ENCODE measurements at places on chromosomes 2 and 18.

DNA sequence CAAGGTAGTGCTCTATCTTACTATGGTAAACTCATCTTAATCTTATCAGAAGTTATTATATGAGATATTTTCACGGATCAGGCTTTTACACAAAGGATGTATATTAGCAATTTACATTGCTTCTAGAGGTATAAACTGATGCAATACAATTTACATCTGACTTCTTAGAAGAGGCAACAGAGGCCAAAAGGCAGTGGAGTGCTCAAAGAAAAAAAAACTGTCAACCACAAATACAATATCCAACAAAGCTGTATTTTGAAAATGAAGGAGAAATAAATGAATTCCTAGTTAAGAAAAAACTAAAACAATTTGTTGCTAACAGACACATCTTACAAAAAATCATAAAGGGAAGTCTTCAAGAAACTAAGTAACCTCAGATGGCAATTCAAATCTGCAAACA, 1031.5 kb upstream of the CNTNAP5 start:
- no peak for DNase-seq

DNA sequence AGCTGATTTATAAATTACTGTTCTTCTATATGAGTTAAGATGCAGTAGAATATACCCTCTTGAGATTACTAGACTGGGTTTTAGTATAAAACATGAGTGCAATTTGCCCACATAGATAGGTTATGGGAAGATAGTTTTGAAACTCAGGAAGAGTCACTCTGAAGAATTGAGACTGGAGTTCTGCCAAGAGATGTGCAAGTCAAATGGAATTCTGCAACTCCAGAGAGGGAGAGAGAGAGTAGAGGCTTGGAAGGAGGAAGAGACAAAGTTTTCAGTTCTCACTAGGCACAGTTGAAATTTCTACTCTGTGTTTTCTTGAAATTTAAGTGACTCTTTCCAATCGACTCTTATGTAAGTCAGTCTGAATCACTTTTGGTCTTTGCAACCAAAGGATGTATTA, 878.8 kb downstream of the TSN start:
- peak; percentile 88 for DNase-seq

DNA sequence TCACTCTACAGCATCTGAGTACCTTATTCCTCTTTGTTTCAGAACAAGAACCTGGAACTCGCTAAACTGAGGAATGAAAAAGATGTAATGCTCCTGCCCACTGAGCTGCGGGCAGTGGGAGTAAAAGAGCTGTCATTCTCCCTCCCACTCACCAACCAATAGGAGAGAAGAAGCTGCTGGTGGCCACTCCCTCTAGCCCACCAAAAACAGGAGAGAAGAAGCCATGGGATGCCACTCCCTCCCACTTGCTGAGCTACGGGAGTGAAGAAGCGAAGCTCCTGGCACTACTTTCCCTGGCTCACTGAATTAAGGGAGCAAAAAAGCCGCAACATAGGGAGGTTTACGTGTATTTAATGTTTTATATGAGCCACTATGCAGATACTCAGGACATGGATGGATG, 53.7 kb downstream of the RIT2 start:
- DNase-seq, result no peak

DNA sequence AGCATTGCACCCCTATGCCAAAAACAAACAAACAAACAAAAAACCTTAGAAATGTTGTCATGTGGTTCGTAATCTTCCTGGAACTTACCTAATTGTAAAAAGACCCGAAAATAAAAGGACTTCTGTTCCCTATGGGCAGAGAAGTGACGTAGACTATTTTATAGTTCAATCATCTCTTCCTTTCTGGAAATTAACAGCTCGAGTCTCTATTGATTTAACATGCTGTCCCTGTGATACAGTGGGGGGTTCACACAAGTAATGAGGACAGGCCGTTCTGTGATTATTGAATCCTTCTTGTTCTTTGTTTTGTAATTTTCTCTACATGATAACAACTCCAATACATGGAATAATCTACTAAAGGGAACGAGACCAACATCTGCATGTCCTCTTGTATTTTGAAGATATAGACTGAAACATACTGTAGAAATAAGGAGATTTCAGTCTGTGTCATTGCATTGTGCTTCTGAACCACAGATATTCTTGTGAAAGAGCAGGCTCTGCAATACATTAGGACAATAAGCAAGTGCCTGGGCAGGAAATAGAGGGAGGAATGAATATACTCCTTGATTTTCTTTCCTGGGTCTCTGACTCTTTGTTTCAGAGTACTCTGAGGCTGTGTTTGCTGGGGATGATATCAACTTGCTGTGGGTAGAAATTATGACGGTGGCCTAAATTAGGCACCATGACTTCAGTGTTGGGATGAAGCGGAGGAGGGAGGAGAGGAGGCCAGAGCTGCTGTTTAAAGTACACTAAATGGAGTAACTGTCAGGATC, 65.7 kb upstream of the PPM1B start:
- no peak for DNase-seq

- peak; percentile 62 for DNase-seq
These were observed 43.3 kb downstream of the NFATC1 start for GRCh38 chr18:79438898-79439627.

DNA sequence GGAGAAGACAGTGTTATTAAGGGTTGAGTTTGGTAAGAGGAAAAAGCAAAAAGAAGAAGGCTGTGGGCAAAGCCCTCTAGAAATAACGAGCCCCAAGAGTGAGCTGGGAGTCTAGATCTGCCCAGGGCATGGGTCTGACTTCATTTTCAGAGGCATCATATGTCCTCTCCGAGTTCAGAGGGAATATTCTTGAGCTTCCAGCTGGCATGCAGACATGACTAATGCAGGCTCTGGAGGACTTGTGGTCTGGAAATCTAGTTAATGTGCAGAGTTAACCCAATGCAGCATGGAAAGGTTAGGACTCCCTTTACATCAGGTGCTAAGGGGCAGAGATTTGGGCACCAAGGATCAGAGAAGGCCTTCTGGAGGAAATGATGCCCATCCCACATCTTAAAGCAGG, 7.3 kb downstream of the ACMSD start:
- DNase-seq, result peak; percentile 16

DNA sequence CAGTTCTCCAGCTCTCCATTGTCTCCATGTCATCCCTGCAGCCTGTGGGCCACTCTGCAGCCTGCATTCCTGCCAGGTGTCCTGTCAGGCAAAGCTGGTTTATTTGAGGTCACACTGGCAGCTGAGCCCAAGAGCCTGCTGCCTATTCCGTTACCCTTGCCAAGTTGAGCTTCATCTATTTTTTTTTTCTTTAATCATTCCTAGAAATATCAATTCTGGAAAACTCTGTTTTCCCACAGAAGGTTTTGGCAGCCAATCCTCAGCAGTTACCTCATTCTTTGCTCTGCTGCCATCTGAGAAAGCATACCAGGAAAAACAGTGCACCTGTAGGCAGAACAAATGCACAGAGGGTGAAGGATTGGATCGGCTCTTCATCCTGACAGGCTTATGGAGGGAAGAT, 411.0 kb upstream of the ACVR2A start:
- DNase-seq, result no peak

DNA sequence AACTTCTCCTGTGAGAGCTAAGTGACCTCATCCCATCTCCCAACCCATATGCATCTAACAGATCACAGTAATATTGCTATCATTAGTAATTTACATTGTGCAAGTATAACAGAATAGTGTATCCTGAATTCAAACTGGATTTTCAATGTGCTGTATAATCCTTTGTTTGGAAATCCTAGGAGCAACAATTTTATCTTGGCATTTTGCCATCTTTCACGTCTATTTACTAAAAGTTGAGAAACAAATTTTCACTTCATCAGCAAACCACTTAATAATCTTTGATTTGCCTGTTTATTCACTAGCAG, 3.8 kb downstream of the HNRNPLL start:
- no peak for DNase-seq

GRCh38 chr18:79926715-79927606, 24.5 kb downstream of the SLC66A2 start:
- no peak for DNase-seq

DNA sequence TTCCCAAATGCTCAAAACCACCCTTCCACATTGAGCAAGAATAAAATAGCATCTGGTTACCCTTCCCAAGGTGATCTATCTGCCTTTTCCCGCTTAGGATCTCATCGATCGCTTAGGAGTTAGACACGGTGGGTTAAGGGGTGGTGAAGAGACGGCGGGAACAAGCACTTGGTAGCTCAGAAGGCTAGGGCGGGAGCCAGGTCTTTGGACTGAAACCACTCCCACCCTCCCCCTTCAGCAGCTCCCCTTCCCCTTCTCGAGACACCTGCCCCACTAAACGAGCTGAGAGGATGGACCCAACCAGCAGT, 513 bp downstream of the THOC1 start:
- no peak for DNase-seq

GRCh38 chr2:224517963-224518362, 67.2 kb downstream of the CUL3 start:
- no peak for DNase-seq

DNA sequence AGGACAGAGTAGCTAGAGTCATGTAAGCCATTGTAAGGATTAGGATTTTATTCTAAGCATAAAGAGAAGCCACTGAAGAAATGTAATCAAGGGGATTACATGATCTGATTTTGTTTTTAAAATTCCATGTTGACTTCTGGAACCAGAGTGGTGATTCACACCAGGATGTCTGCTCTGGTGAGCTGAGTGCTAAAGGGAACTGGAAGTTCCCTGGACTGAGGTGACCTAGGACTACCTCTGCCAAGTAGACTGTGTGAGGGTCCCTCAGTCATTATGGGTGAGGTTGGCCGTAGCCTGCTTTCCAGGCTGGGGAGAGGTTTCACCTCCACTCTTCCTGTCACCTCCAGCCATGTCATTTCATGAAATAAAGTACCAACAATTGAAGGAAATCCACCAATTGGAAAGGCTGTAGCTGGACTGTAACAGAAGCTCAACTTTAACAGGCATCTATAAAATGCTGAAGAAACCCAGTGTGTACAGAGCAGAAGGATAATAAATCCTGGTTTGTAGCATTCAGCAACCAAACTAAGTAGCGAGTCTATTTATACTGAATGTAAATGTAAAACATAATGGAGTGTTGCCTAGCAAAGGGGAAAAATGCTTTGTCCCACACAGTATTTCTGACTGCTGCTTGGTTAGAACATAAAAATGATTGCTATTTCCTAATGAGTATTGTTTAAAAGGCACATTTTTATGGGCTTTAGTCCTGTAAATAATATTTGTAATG, 507.4 kb upstream of the PKDCC start:
- no peak for DNase-seq

GRCh38 chr2:48601349-48601748, 16.3 kb upstream of the GTF2A1L start:
- no peak for DNase-seq

DNA sequence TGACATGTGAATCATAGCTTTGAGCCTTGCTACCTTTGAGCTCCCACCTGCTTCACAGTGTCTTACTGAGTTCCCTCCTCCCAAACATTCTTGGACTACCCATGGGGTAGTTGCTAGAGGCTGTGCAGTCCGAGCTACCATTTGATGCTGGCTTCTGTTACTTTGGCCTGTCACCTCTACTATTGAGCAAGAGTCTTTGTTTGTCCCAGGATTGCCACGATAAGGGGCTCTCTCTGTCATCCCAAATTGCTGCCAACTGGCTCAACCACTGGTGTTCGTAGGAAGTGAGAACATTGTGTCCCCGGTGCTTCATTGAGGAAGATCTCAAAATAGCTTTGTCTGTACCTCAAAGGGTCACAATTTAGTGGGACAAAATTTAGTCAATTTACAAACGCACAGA, 59.1 kb upstream of the PAX8 start:
- no peak for DNase-seq

DNA sequence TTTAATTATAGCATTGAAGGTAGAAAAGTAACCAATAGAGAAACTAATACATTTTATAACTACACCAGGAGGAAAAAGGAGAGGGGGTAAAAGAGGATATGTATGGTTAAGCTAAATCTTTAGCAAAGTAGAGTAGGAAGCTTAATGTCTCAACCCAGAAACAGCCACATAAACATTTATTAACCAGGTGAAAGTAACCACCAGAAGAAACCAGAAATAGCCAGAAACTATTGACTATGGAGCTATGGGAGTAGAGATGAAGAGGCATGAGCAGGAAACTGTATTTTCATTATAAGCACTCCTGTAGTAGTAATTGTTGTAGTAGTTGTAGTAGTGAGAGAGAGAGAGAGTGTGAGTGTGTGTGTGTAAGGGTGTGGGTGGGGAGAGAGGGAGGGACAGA, 617.5 kb upstream of the CHAC2 start:
- DNase-seq, result no peak

GRCh38 chr2:166091439-166091838, 36.4 kb downstream of the SCN1A start:
- no peak for DNase-seq

GRCh38 chr2:227474410-227474809, 2.5 kb downstream of the AGFG1 start:
- no peak for DNase-seq

DNA sequence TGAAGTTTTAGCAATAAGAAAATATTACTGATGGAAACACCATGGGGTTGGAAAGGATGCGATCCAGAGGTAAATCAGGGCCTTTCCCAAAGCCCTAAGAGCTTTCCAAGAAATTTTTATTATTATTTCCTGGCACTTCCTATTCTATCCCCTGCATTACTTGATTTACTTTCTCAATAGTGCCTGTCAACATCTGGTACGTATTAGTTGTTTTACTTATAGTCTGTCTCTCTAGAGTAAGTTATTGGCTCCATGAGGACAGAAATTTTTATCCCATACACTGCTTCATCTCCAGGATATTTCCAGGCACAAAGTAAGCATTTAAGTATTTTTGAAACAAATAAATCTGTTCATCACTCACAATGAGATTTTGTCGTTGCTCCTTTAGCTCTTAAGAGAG, 18.1 kb downstream of the PPP4R1 start:
- DNase-seq, result no peak

DNA sequence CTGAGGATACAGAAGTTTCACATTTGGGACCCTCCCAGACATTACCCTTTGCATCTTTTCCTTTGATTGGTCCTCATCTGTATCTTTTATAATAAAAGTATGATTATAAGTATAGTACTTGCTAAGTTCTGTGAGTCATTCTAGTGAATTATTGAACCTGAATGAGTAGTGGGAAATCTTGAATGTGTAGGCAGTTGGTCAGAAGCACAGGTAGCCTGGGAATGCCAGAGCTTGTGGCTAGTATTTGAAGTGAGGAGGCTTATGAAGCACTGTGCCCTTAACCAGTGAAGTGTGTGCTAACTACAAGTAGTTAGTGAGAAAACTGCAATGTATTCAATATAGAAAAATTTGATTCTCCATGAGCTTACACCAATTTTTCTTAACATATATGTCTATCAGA, 257.6 kb downstream of the GRB14 start:
- DNase-seq, result no peak

DNA sequence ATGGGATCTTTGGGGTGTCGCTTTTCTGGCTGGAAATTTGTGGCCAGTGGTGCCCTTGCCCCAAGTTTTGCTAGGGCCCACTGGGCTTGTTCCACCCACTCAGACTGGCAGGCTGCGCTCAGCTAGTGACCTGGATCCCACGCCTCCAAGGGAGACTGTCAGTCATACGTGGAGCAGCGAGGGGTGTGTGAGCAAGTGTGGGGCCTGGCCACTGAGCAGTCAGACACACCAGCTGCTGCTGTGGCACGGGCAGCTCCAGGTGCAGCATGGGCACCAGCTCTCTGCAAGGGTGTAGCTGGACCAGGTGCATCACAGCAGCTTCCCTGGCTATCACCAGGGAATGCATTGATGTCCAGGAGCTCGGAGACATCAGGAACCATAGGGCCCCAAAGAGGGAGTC, 327.0 kb downstream of the NR4A2 start:
- no peak for DNase-seq

Data from GM04504 (cell line).